Posterior vena cava (tissue), 2 donors: ENCODE measurements at places on chromosomes 6 and 20. TPM values are rescaled to one million over a fixed set of nuclear protein-coding genes. Genes with fewer than 3 reads are reported as not detected.

GRCh38 chr6:45736134-45736533, 279.5 kb downstream of the CLIC5 start:
- DNase-seq = no peak

- no peak for DNase-seq
These were observed 101.8 kb downstream of the TNFAIP3 start for GRCh38 chr6:137968901-137969300.

DNA sequence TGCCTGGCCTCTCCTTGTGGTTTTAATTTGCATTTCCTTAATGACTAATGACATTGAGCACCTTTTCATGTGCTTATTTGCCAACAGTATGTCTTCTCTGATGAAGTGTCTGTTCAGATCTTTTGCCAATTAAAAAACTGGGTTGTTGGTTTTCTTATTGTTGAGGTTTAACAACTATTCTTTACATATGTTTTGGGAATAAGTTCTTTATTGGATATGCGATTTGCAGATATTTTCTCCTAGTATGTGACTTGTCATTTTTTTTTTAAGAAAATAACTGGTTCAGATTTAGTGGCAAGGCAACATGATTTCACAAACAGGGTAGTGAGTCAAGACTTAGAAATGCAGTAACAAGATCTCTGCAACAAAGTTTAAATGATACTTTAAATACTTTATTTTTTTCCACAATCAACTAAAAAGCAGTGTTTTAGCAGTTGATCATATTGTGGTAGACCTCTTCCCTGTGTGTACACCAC, 67.8 kb downstream of the TIAM2 start:
- DNase-seq = no peak

DNA sequence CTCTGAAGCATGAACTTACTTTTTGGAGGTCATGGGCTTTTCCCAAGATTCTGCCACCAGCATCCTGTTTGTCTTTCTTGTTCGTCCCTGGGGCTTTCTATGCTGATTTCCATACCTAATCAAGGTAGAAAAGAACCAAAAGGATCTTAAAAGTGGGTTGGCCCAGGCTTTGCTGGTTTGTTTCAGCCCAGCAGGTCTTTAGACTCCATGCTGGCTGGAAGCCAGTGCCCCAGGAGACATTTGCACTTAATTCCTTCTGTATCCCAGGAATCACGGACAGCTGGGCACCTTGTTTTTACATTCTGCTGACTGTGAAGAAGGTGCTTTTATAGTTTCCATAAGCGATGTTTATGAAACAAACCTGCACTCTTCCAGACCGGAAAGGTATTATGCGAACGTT, 195.9 kb downstream of the CDH4 start:
- no peak for DNase-seq

DNA sequence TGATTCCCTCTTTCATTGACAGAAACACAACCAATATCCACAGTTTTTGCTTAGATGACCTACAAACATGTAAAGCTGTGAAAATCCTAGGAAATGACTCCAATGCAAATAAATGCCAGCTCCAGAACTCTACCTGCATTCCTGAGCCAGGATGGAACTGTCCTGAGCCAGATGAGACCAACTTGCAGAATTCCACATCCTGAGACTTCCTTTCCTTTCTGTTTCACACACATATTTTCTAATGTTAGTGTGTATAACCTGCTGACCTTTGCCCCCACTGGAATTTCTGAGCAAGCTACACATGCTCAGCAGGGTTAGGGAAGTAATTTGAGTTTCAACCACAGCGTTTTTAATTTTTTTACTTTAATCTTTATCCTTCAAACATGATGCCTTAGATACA, 69.6 kb upstream of the ADGRF1 start:
- no peak for DNase-seq

- DNase-seq = no peak
These were observed 153.2 kb downstream of the CDKAL1 start for GRCh38 chr6:20687494-20687893.

DNA sequence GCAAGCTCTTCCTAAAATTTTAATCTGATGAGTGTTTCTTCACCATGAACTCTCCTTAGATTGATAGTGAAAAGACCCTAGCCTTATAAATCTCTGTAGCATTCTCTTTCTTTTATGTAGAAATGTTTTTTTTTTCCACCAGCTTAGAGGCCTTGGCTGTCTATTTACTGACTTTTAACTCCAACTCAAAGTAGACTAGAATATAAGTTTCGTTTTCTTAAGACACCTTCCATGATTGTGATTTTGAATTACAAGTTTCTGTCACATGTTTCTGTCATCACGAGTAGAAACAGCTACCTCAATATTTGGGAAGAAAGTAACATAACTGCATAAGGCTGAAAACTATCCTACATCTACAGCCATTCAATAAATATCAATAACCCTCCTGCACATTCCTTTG, 17.8 kb downstream of the ADGRF4 start:
- DNase-seq = no peak

DNA sequence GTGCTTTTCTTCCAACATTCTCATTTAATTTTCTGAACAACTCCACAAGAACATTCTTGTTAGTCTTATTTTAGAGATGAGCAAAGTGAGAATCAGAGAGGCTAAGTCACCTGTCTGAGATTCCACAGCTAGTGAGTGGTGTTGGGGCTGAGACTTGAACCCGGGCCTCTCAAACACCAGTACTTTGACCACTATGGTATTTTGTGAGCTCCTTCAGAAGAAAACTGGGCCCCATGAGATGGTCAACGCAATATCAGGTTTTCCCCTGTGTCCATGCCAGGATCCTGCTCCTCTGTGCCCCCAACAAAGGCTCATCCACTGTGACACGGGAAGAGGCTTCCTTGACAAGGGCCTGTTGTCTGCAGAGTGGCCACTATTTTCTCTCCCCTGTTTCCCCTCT, 51.9 kb downstream of the MAFB start:
- no peak for DNase-seq

DNA sequence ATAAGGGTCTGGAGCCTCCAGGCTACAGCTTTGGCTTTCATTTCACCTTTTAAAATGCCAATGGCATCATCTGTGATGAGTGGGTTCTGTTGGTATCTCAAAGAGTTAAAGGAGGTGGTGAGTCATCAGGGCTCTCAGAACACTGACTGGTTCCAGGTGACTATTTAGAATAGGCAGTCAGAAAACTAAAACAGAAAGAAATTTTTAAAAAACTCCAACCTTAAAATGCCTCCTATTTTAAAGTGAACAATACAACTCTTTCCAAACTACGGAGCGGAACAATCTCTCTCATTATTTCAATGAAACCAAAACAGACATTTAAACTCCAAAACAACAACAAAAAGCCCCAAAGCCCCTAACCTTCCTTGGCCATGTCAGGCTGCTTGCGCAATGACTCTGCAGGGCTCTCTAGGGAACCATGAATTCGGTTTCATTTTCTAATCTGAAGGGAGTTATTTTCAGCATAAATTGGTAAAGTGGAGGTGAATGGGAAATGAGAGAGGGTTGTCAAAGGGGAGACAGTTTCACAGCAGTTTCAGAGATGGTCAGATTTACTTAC, 194.9 kb downstream of the KIF6 start:
- no peak for DNase-seq

GRCh38 chr20:37283530-37284195, 5.8 kb upstream of the MANBAL start:
- DNase-seq = no peak

DNA sequence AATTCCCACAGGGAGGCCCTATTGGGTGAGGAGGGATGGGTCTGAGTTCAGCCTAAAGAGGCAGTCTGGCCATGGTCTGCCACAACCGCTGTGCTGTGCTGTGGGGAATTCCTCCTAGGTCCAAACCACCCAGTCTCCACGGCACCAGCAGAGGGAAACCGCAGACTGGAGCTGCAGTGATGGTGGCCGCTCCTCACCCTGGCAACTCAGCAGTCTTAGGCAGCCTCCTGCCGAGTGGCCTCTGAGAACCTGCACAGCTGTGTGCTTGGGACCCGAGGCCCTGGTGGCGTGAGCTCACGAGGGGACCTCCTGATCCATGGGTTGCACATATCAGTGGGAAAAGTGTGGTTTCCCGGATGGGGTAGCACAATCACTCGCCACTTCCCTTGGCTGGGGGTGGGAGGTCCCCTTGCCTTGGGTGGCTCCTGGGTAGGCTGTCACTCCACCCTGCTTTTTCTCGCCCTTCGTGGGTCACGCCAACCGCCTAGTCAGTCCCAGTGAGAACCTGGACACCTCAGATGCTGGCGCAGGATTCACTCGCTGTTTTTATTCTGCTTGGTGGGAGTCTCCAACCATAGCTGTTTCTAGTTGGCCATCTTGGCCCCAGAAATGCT, 242.2 kb downstream of the CDH26 start:
- DNase-seq = no peak

DNA sequence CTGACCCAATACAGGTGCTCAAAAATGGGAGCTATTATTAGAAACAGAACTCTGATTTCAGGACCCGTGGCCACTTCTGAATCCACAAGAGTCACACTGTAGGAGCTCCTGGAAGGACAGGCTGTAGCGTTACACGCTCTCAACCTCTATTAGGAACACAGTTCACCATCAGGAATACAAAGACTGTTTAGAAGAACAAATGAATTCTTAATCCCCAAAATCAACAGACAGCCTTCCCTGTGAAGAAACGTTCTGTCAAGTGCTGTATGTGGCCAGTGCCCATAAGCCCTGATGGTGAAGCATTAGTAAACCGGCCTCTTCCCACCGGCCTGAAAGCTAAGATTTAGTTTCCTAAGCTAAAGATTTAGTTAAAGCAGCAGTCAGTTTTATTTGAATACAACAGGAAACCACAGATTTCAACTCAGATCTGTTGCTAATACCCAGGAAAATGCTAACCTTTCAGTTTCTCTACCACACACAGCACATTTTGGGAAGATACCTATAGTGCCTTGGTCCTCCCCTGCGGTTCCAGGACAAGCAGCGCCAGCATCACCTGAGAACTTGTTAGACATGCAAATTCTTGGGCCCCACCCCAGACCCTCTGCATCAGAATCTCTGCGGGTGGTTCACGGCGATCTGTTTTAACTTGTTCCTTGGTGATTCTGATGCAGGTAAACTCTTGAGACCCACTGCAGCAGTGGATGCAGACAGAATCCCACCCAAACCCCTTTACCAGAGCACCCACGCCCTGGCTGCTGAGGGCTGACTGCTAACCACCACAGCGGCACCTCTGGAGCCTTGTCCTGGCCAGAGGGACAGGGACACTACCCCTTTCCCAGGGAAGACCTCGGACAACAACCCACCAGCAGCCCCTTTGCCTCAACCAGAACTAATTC, 33.4 kb downstream of the MTRES1 start:
- DNase-seq = peak; percentile 50

DNA sequence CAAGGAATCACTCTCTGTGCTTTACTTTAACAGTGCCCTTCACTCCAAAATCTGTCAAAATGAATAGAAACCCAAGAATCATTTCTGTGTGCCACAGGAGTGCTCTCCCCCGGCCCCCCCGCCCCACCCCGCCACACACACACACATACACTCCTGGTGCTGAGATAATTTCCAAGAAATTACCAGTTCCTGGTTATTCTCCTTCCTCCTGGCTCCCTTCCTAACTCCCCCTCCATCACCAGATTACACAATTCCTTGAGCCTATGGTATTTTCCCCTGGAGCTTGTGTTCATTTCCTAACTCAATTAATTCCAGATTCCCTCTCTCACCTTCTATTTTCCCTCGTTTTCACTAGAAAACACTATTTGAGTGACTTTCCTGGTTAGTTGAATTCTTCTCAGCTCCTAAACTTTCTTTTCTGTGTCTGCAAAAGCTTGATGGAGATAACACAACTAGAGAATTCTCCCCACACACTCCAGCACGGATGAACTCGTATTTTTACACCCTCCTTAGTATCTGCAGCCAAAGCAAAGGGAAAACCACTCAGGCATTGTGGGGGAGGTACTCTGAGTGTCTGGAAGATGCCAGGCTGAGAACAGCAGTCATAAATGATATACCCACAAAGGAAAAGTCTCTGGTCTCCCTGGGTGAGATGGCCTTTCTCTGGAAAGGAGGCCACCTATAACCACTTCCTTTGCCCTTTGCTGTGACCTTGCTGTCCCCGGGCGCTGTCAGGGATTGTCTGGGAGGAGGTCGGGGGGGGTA, 1.9 kb upstream of the SLC24A3 start:
- DNase-seq = no peak

The MCCD1 gene
- not detected for total RNA-seq

The HLA-DPA1 gene
- total RNA-seq = 44.4 TPM

The RALGAPB gene
- 33.5 TPM for total RNA-seq

The CCR6 gene
- not detected for total RNA-seq
